NCI-H510A (cell line): ENCODE measurements at places on chromosomes 13 and 19.

DNA sequence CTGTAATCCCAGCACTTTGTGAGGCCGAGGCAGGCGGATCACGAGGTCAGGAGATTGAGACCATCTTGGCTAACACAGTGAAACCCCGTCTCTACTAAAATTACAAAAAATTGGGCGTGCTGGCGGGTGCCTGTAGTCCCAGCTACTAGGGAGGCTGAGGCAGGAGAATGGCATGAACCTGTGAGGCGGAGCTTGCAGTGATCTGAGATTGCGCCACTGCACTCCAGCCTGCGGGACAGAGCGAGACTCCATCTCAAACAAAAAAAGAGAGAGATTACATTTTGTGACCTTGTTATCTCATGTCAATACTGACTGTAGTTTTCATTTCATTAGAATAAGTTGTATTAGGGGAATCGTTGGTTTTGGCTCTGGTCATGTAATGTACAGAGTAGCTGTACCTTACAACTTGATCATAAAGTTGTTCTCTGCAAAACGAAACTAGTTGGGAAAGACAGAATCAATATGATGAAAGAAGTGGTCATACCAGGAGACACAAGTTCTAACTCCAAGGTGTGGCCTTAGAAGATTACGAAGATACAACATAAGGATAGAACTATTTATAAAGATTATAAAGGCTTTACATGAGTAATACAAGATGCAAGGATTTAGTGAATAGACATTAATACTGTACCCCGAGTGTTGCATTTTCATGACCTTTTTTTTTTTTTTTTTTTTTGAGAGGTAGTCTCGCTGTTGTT lies 15.3 kb downstream of the TMEM38A start:
- DNase-seq: no peak

DNA sequence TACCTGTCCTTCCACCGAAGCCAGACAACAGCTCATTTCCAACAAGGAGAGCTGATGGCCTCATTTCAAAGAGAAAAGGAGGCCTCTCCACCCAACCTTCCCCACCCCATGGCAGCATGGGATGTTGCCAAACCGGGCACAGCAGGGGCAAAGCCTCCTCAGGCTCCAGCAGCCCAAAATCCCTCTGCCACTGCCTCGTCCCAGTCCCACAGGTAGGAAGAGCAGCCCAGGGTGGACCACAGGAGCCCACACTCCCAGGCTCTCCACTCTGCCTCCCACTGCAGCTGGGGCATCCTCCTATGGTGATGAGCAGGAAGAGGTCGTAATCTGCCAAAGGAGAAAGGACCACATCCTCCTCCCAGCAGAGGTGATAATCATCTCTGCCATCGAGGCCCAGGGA lies 50.9 kb downstream of the PEPD start:
- no peak for DNase-seq

- no peak for DNase-seq
Measured at GRCh38 chr19:35789195-35789977, 14.0 kb downstream of the ARHGAP33 start.

DNA sequence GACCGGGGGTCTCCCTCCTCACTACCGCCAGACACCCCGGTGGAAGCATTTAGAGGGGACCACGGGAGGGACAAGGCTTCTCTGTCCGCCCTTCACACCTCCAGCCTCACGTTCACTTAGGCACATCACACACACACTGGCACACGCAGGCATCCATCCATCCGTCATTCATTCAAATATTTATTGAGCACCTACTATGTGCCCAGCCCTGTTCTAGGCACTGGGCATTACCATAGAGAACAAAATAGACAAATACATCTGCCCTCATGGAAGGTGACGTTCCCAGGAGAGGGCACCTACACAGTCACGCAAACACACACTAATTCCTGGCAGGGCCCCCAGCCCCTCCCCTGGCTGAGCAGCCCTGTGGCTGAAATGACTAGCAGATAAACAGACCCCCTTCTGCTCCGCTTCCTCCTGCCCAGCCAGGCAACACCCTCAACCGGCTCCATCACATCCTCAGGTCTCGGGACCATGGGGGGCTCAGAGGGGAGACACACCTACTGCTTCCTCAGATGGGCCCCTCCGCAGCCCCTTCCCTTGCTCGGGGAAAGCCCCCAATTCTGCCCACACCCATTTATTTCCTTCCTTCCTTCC lies 3.7 kb upstream of the NOP53 start:
- no peak for DNase-seq

GRCh38 chr19:8265872-8266271 lies 42.3 kb downstream of the CD320 start:
- no peak for DNase-seq

DNA sequence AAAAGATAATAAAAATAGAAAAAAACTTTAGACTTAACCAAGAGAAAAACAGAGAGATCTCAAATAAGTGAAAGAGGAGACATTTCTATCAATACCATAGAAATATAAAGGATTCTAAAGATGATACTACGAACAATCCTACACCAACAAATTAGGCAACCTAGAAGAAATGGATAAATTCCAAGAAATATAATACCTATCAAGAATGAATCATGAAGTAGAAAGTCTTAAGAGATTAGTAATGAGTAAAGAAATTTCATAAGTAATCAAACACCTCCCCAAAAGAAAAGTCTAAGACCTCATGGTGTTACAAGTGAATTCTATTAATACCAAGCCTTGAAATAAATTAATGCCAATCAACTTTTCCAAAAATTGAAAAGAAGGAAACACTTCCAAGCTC lies 1584.5 kb upstream of the MIR17HG start:
- no peak for DNase-seq

DNA sequence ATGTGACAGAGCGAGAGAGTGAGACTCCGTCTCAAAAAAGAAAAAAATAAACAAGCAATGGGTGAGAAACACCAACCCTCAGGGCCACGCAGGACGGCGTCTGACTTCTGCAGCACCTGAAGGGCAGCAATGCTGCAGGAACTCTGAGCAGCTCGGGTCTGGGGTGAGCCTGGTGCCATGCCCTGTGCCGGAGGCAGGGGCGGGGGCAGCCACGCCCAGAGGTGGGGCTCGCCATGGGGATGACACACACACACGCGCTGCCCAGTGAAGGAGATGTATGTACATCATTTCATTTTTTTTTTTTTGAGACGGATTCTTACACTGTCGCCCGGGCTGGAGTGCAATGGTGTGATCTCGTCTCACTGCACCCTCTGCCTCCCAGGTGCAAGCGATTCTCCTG lies 24.3 kb downstream of the GPX4 start:
- no peak for DNase-seq
